ENCODE measurements at places on chromosomes 11 and 22.

- no peak for DNase-seq
Measured at GRCh38 chr11:115280775-115281174, 223.4 kb downstream of the CADM1 start.

- no peak for DNase-seq
Measured at GRCh38 chr11:131868629-131869507, 498.5 kb downstream of the NTM start.

- DNase-seq, result no peak
Measured at GRCh38 chr11:116696381-116696941, 76.3 kb downstream of the BUD13 start.

GRCh38 chr22:49958931-49959781 is 1.4 kb upstream of the PIM3 start:
- DNase-seq, result no peak

- no peak for DNase-seq
Measured at GRCh38 chr11:66593303-66593635, 284 bp downstream of the CCS start.
